Epithelial cell of proximal tubule (primary cell): ENCODE measurements at places on chromosomes 7 and 10. TPM values are rescaled to one million over a fixed set of nuclear protein-coding genes. Genes with fewer than 3 reads are reported as not detected.

GRCh38 chr7:4270941-4271715 lies 411.0 kb upstream of the FOXK1 start:
- no peak for DNase-seq

DNA sequence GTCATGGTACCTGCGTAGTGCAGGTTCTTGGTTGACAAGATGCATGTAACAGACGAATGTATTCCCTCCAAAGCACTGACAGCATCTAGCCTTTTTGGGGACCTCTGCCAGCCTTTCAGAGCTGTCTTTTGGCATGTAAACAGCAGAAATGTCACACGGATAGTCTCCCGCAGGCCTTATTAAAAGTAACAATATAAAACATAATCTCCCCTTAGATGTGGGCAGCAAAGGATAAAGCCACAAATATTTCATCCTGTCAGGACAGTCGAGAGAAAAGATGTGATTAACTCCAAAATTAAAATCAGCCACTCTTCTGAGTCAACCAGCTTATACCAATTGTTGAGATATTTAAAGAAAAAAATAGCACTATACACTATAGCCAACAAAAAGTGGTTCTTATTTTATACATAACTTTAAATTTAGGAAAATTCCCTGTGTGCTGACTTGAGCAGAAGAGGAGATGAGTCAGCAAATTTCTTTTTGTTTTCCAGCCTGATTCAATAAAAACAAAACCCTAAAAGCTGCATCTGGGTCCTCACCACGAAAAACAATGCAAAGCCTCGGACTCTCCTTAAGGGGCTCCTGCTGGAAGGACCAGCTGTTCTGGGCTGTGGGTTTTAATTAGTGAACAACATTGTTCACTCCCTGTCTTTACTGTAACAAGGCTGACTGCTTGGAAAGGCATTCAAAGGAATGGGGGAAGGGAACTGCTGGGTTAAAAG lies 240.2 kb downstream of the ADAM12 start:
- no peak for DNase-seq

- DNase-seq, result no peak
These were observed 130.4 kb downstream of the PTPN20 start for GRCh38 chr10:47041396-47042198.

DNA sequence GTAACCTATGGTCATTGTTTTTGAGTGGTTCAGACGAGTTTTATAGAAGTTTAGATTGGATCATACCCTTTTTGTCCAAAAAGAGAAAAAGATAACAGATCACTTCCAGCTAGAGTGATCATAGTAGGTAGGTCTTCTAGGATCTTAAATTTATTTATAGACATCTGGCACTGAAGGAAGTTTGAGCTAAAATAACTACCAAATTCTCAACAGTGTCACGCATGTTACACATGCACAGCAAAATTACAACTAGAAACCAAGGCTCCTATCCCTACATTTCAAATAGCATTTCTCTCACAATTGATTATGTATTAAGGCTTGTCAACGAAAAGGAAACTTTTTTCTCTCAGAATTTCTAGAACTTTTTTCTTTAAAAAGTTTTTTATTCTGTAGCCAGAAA lies 2.3 kb downstream of the CALU start:
- no peak for DNase-seq

Gene MUC3A
- not detected in 2 replicates for total RNA-seq
